ENCODE measurements at places on chromosomes 7 and 10.

DNA sequence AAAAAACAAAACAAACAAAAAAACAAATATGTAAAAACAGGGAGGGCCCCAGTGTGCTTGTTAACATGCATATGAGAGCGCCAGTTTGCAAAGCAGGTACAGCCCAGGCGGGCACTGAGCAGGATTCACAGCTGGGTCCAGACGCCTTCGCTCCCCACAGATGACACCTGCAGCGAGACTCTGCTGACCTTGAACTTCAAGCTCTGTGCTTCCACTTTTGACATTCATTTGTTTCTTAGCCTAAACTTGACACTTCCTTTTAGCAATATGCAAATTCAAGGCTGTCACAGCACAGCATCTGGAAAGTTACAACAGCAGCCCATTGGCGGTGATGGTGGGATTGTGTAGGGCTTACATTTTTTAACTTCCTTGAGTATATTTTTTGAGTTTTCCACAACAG, 88.8 kb upstream of the TNS3 start:
- DNase-seq: no peak

DNA sequence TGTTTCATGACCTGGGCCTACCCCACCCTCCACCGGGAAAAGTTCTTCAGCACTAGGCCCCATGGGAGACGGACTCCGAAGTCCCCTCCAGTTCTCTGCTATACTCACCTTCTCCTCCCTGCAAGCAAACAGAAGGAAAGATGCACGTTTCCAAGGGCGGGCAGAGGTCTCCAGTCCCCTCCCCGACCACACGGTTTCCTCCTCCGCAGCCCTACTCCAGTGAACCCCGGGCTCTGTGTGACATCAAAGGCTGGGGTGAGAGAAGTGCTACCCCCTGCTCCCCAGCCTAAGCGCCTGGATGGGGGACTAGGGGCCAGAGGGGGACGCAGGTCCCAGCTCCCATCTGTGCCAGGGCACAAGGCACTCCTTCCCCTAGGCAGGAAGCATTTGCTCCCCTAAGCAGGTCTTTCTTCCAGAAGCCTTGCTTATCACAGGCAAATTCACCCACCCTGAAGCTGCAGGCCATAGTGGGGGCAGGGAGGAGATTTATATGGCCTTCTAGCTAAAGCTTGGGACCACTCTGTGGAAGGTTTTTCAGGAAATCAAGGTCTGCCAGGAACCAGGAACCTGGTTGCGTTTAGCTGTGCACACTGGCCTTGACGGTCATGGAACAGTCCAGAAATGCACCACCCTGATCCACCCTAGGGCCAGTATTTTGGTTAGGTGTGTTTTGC, 52.8 kb downstream of the ASB13 start:
- DNase-seq: no peak

GRCh38 chr7:136134503-136134902, 157.3 kb upstream of the MTPN start:
- DNase-seq: no peak

GRCh38 chr7:111765751-111766643, 203.7 kb upstream of the IMMP2L start:
- DNase-seq: no peak

- no peak for DNase-seq
Observed at GRCh38 chr7:132565885-132566284, 10.4 kb downstream of the PLXNA4 start.

DNA sequence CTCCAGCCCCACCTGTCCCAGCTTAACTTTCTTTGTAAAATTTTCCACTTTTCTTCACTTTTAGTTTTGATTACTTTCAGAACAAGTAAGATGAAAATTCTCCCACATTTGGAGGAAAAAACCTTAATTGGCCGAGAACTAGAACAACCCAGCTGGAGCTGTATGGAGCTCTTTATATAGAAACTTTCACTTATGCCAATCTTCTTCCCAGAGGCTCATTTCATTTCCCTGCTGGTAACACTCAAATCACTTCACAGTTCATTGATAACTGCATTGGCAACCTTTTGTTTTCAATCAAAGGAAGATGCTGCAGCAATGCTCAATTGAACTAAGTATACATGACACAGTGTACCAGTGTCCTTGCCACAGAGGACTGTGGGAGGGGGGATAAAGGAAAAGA, 176.2 kb upstream of the NOBOX start:
- no peak for DNase-seq

- DNase-seq: no peak
Observed at GRCh38 chr7:44172352-44172751, 16.9 kb downstream of the GCK start.

All from stimulated activated CD4-positive, alpha-beta T cell treated with anti-CD3 and anti-CD28 coated beads, Interleukin-15, amount 100 ng/mL, for 48 hours (primary cell).